Right lung (tissue), 10 donors: ENCODE measurements at places on chromosomes 3 and 15. TPM values are rescaled to one million over a fixed set of nuclear protein-coding genes. Genes with fewer than 3 reads are reported as not detected.
A peak's percentile ranks its signal among the peaks of the same experiment; 100 is the strongest.

DNA sequence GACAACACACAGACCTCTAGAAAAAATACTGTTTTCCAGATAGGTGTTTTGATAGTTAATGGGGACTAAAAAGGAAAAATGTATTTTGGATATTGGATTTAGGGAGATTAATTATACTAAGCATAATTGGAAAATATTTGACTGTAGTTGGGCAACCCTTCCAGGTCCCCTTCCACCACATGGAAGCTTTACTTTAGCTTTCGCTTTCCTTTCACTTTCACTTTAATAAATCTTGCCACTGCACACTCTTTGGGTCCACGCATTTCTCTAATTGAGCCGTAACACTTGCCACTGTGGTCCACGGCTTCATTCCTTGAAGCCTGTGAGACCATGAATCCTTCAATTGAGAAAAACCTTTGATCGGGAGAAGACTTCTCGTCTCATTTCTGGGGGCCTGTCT, 15.5 kb downstream of the GLDN start:
- no peak for DNase-seq

- no peak for DNase-seq
Observed at GRCh38 chr3:38608961-38609360, 40.5 kb downstream of the SCN5A start.

- DNase-seq = no peak
Observed at GRCh38 chr15:101531170-101531569, 41.7 kb upstream of the PCSK6 start.

The DPPA4 gene
- polyA plus RNA-seq = 5.3 TPM

DNA sequence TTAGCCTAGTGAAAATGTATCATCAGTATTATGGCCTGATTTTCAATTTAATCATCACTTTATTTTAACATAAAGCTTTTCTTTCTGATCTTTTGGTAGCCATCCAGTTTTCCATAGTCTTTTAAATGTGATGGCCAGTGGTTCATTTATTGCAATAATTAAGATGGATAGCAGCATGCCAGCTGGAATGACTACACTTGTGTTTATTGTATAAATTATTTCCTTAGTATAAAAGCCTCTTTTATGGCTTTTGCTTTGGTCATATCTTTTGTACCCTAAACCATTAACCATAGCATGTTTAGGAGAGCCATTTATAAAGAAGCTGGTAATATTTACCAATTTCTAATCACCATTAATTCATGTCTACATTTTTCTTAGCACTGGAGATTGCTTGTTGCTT, 31.7 kb downstream of the ALCAM start:
- no peak for DNase-seq

The ARNT2 gene
- polyA plus RNA-seq = 33.8 TPM

GRCh38 chr15:52682200-52682599, 3.0 kb upstream of the ATOSA start:
- DNase-seq = no peak

- DNase-seq = no peak
Observed at GRCh38 chr3:55965776-55966175, 478.7 kb upstream of the WNT5A start.

The MASP1 gene
- 5.6 TPM for polyA plus RNA-seq

- DNase-seq = no peak
Observed at GRCh38 chr3:158368271-158368670, 202.7 kb upstream of the MLF1 start.

DNA sequence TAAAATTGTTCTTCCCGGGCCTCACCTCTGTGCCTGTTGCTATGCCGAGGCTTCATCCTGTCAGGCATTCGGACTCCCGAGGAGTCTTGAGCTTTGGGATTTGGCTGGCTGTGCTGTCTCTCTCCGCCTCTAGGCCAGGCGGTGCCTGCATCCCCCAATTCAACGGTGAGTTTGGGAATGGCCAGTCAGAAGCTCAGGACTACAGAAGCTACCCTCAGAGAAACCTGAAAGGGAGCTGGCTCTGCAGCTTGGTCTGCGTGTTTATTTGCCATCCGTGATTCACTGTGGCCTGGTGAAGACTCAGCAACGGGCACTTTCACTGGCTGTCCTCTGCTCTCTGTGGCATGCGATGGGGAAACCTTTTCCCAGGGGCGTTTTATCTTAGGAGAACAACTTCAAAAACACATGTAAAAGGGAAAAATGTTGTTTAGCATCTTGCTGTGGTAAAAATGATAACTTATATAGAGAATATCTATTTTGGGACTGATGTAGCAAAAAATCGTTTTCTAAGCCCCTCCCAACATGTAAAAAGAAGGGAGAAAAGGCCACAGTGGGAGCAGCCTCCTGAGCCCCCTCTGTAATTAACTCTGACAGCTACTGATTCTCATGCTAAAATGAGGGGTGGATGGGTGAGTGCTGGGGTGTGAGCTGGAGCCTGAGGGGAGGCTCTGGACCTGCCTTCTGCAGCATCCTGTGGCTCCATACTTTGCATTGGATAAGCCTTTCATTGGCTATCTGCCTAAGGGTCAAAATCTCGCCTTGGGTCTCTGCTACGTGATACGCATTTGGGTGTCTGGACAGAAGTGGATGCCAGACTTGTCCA, 103.4 kb upstream of the KLHL25 start:
- no peak for DNase-seq

- DNase-seq = no peak
Observed at GRCh38 chr3:114623420-114624046, 329.7 kb downstream of the TIGIT start.

DNA sequence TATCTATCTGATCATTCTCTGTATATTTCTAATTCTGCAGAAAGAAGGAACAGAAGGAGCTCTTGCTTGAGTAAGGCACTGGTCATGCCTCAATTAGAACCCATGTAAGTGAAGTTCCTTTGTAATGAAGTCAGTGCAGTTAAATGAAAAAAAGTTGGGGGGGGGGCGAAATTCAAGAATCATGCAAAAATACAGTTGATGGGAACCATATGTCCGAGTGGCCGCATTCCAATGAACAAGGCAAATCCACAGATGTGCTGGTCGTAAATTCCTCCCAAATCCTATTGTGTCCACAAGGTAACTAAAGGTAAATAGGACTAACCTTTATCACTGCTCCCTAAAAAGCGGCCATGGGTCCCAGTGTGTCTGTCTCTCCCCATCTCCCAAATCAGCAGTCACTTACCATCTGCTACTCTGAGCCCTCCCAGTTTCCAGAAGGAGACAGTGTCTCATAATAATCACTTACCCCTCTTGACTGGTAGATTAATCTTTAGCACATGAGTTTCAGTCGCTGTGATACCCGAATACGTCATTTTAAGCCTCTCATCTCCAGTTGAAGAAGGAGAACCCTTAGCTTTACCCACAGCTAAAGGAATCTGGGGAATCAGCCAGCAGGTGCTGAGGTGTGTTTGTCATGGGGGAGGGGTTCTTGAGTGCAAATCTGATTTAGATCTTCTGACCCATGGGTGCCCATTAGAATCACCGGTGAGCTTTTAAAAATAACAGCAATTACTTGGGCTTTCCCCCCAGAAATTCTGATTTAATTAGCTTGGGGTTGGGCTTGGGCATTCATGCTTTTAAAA, 56.3 kb upstream of the EPHB3 start:
- no peak for DNase-seq

GRCh38 chr15:48855501-48856440, 22.2 kb upstream of the EID1 start:
- DNase-seq = no peak

The TRAK1 gene
- 28.0 TPM for polyA plus RNA-seq

GRCh38 chr3:46542344-46542743, 23.8 kb downstream of the LRRC2 start:
- DNase-seq = no peak

DNA sequence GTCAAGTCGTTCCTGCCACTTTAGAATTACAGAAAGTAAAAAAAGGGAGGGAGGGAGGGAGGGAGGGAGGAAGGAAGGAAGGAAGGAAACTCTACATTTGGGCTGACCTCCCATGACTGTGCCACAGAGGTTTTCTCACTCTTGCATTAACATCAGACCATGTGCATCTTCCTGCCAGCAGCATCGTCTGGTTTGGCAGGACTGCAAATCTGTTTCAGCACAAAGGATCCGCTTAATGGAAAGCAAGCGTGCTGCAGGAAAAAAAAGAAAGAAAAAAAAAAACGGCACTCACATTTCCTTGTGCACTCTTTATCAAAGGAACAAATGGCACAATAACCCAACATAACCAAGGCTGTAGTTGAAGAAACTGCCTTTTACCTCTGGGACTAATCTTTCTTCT, 148.8 kb upstream of the HES1 start:
- peak; percentile 57 for DNase-seq

GRCh38 chr15:27646531-27646930, 452.6 kb downstream of the OCA2 start:
- DNase-seq = no peak

The TLR9 gene
- polyA plus RNA-seq = 0.41 TPM

The COLQ gene
- 12.7 TPM for polyA plus RNA-seq

The CCR9 gene
- polyA plus RNA-seq = 0.11 TPM

DNA sequence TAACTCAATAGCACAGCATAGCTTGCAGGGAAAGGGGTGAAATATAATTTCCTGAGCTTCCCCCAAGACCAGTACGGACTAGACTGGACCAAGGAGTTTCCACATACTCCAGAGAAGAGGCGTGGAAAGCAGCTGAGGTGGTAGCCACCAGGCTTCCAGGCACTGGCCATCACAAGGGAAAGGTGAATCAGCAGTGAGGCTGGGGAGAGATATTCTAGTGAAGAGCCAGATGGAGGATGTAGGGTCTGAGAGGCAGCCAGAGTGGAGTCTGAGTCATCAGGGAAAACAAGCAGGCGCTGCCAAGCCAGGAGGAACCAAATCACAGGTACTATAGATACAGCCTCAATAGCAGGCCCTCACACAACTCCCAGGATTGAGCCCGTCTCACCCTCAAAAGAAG, 9.6 kb upstream of the RASA2 start:
- DNase-seq = no peak

DNA sequence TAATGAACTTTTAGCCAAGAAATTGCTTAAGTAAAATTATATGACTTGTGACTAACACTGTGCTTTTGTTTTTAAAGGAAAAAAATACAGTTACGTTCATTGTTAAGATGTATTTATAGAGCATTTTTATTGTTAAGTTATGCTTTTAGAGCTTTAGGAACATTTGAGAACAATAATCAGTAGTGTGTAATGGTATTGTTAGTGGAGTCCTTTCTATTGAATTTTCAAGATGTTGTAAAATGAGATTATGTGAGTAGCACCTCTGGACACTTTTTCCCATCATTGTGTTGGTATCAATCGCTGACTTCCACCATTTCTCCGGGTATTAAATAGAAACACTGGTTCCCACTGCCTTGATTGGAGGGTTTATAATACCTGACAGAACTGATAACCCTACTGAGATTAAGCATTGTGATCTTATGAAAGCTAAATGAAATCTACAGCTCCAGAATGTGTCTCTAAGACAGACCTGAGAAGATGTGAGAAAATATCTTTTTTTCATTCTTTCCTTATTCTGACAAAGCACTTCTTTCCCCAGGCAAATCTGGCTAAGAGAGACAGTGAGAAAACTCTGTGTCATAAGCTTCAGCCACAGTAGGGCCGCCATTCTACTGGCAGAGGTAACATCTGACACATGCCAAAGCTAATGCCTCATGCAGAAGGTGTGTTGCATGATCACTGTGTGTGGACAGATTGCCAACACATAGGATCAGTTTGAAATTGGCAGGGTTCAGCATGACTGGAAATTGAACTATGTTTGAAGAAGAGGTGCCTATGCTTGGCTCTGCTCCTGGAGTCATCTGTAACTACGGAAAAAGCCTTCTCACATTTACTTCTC, 610.8 kb downstream of the MECOM start:
- no peak for DNase-seq

DNA sequence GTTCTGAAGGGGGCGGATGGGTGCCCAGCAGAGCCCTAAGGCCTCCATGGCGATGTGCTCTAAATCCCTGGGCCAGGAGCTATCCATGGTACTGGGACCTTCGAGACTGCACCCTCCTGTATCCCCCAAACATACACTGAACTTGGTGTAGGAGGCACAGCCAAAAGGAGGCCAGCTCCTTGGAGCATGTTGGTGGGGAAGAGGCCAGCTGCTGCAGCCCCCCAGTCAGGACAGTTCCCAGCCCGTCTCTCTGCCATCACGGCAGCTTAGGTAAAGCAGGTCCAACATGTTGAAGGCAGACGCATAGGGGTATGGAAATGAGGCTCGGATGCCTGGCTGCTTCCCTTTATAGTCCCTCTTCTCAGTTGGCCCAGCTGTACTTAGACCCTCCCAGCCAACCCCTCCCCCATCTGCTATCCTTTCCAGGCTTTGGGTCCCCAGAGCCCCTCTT, 1.8 kb downstream of the CAMKV start:
- DNase-seq = no peak

GRCh38 chr3:195203606-195204005, 67.4 kb downstream of the XXYLT1 start:
- DNase-seq = no peak

GRCh38 chr3:114370537-114371174, 76.8 kb downstream of the TIGIT start:
- no peak for DNase-seq
